ENCODE measurements at places on chromosomes 4 and X.

DNA sequence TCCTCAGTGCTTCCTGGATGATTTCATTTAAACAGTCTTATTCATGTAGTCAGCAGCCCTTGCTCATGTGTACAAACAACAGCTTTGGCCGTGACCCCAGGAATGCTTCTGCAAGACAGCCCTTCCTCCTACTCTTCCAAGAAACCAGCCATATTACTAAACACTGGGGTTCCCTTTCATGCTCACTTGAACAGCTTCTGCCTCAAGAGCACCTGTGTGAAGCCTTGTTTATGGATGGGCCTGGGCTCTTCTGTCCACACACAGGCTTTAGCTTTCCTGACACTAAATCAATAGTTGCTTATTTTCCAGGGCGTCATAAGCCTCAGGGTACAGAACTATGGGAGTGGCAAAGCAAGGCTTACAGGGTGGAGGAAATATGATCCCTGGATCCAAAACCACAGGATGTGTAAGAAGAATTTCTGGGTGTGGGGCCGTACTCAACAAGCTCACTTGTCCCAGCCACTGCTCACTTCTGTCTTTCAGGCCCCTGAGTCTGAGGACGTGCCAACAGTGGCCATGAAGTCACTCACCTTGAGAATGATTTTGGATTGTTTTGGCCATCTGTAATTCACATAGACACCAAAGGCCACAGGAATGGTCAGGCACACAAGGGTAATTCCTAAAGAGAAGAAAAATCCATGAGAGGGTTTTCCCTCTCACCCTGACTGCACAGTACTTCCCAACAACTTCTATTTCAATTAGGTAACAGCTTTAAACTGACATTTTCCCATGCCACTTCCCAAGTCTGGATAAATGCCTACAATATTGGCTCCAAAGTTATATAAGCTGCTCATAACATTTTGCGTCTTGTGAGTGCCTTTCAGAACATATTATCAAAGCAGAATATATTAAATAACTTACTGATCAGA lies 17.7 kb downstream of the SLC10A6 start:
- no peak for DNase-seq

DNA sequence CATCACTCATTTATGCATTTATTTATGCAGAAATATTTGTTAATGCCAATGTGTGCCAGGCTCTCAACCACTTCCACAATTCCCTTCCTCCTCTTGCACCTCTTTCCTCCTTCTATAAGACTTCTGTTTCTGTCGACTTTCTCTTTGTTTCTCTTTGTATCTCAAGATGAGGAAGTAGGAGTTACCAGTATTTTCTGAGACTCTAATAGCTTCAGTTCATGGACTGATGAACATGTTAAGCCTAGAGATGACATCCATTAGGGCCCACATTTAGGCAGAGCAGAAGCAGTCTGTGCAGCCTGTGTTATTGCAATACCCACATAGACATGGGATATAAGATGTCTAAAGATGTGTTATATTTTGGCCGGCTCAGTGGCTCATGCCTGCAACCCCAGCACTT lies 241.8 kb upstream of the SMIM31 start:
- no peak for DNase-seq

GRCh38 chrX:3145716-3146115 lies 104.4 kb downstream of the ARSF start:
- no peak for DNase-seq

DNA sequence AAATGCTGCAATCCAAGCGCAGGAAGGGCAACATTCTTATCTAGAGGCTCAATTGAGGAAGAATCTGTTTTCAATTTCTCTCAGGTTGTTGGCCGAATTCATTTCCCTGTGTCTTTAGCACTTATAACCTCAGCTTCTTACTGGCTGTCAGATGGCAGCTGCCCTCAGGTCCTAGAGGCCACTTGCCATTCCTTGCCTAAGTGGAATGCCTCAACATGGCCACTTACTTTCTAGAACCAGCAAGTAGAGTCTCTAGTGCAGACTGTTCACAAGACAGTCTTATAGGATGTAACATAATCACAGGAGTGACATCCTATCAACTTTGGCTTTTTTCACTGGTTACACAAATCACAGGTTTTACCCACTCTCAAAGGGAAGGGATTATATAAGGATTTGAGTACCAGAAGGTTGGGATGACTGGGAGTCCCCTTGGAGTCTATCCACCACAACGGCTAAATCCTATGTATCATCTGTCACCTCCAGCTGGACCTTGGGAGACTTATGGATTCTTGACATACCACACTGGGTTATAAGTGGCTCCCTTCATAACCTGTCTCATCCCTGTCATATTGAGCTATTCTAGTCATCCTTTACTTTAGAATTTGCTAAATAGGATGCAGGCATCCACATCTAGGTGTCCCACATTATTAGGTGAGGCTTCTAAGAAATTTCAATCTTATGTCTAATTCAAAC lies 297.9 kb upstream of the CTSO start:
- no peak for DNase-seq

DNA sequence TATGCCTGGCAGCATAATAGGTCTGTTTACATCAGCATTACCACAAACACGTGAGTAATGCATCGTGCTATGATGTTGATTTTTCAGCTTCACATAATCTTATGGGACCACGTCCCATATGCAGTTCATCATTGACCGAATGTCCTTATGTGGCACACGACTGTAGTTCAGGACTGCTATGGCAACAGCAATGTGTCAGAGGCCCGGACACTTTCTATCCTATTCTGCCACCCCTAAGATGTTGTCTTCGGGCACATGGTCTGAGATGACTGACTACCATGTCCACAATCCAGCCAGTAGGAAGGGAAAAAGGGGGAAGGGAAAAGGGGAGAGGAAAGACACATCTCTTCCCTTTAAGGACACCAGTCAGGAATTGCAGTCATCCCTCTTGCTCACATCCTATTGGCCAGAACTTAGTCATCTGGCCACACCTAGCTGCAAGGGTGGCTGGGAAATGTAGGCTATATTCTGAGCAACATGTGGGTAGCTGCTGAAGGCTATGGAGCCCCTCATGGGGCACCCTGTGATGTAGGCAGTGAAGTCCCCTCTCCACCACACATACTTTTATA lies 196.0 kb upstream of the RBPJ start:
- no peak for DNase-seq

DNA sequence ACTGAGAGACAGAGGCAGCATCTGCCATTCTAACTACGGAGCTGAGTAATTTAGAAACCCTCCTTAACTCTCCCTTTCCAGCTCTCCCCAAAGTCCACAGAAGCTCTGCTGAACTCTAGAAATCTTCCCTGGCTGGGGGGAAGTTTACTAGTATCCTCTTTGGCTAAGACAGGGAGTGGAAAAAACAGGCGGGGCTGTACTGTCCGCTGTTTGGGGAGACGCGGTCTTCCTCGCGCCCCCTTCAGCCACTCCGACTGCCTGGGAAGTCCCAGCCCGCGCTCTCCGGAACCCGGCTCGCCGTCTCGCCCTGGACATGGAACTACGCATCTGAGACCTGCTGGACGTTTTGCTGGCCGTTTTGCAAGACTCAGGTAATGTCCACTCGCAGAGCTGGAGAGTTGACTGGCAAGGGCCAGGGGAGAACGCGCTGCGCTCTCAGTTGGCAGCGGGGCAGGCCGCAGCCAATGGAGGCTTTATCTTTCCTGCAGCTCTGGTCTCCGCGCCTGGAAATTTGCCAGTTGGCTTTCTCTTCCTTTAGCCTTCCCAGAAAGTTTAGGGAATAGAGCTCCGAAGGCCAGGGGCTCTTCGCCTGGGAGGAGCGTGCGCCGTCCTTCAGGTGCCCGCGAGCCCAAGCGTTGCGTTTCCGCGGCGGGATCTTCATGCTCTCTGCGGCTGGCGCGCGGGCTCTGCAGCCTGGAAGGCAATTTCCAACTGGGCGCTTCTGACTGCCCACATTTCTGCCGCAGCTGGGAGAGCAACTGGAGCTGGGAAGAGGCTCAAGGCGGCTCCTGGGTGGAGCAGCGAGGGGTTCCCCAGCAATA lies 892 bp downstream of the IL1RAPL2 start:
- DNase-seq, result no peak

DNA sequence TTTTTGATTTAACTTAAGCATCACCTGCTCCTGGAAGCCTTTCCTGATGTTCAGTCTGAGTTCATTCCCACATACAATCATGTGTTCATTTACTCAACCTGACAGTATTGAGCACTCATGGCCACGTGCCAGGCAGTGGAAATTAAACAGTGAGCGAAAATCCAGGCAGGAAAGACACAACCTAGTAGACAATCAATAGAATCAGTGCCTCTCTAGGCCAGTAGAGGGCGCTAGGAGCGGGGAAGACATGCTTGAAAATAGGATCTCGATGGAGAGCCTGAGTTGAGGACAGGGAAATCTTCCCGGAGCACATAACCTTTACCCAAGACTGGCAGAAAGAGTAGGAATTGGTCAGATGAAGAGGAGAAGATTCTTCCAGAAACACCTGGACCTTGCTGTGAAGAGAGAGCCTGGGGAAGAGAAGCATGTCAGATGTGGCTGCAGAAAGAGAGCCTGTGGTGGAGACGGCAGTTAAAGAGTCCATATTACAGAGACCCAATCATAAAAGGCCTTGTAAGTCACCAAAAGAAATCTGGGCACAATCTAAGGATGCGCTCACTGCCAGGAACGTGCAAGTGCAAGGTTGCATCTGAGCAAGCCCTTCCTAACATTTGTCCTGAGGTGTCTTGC lies 103.5 kb downstream of the LDB2 start:
- no peak for DNase-seq

GRCh38 chr4:18069810-18070209 lies 48.3 kb upstream of the LCORL start:
- no peak for DNase-seq

- DNase-seq, result no peak
These were observed 250.8 kb downstream of the ARHGAP24 start for GRCh38 chr4:85725721-85726170.

DNA sequence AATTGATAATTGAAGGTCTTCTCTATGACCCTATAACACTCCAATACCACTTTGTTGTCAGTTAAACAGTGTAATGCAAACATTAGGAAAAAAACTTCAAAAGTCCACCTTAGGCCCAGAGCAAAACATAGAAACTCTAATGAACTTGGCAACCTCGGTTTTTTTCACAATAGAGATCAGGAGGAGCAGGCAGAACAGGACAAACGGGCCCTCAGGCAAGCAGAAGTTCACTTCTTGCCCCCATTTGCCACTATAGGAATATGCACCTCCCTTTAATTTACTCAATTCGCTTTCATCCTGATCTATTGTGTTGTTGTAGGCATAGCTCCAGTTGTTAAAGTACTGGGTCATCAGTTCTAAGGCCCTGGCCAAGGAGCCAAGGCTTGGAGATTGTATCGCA lies 18.2 kb downstream of the ACOX3 start:
- DNase-seq, result no peak

GRCh38 chr4:41957634-41958033 lies 22.4 kb downstream of the TMEM33 start:
- no peak for DNase-seq

- no peak for DNase-seq
These were observed 191.6 kb downstream of the VEGFC start for GRCh38 chr4:176601124-176601523.

DNA sequence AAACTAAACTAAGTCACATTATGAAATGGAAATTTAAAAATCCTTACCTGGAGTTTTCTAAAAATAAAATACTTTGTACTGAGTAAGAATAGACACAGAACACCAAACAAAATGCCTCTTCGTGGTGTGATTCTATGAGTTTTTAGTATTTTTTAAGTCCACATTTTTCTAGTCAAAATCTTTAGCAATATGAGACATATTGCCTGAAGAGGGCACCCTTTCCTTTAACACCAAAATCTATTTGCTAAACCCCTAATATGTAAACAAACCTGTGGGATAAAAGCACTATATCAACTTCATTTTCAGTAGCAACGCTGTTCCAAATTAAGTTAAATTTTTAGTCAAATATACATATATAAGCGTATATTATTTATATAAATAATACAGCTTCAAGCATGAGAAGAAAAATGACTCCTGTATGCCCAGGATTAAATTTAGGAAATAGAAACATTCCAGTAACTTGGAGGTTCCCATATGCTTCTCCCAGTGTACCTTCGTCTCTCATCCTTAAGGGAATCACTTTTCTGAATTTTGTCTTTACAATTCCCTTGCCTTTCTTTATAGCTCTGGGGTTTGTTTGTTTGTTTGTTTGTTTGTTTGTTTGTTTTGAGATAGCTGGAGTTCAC lies 23.0 kb upstream of the PGM2 start:
- DNase-seq, result no peak

DNA sequence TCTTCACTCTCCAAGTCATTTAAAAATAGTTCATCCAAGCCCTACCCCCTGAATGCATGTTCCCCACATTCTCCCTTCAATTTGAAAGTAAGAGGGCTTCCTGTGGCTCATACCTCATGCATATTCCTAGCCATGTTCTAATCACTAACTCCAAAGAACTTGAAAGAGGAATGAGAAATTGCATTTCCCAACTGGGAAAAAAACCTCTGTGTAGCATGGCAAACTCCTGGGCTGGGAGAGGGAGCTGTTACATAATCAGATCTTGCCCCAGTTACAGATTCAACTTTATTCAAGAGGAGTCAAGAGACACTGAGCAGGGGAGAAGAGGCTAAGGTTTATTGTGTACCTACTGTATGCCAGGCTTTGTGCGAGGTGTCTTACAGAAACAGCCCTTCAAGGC lies 90.2 kb downstream of the SLC2A9 start:
- DNase-seq, result no peak

DNA sequence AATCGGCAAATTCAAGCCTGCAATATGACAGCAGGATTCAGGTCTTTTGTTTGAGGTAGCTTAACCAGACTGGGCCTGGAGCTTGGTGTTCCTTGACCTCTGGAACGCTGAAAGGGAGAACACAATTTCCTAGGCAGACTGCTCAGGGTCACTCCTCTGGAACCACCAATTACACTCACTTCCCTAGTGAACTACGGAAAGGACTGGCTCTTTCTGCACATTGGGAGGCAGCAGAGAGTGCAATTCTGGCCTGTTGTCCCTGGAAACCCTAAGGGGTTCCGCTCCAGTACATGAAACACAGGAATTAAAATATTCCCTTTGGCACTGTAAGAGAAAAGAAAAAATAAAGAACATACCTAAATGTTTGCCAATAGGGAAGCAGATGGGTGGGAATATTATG lies 58.6 kb downstream of the GPC3 start:
- no peak for DNase-seq

DNA sequence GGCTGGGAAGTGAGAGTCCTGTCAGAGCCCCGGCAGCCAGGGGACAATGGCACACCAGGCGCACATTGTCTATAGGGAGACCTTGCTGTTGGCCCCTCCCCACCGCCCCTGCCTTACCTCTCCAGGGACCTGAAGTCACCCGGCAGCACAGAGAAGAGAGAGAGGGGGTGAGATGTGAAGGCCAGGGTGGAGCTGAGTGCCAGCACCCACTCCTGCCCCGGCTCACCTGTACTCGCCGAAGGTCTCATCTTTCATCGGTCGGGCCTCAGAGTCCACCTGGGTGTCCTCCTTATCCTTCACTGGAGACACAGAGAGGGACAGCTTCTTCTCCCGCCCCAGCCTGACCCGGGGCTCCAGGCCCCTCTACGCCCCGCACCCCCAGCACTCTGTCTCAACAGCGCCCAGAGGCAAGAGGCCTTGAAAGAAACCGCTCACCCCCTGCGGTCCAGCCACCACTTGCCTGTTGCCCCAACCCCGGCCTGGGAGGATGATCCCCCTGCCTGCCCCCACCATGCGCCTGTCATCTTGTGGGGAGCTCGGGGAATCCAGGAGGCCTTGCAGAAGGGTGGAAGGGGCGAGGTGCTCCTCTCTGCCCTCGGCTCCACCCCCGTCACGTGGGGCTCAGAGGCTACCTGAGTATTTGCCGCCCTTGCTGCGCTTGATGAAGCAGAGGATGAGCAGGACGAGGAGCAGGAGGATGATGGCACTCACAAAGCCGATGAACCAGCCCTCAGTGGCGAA lies 22.6 kb downstream of the L1CAM start:
- DNase-seq, result no peak

- DNase-seq, result no peak
These were observed 28.8 kb downstream of the NKX6-1 start for GRCh38 chr4:84470204-84470785.

- no peak for DNase-seq
These were observed 175.7 kb upstream of the TBC1D9 start for GRCh38 chr4:140931911-140932310.
